ENCODE measurements at places on chromosomes 12 and 14.

DNA sequence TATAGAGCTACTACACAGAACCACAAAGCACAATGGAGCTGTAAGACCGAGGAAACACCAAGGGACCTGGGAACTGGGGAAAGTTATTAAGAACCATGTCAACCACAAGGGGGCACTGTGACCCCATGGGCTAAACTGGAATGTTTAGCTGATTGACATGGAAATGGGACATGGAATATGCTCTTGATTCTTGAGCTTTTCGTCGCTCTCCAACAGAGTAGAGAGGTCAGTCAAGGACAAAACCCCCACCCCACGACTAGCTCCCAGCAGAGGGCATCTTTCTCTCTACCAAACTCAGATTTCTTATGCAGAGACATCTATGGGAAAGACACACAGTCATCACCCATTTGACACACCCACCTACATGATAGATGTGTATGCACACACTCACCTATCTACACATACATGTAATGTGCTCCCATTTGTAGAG lies 10.1 kb downstream of the NDRG2 start:
- peak; percentile 68 for ATAC-seq

- no peak for ATAC-seq
These were observed 44.9 kb upstream of the CERS5 start for GRCh38 chr12:50212071-50212467.

- no peak for ATAC-seq
These were observed 14.4 kb upstream of the POLR3B start for GRCh38 chr12:106343214-106343528.

DNA sequence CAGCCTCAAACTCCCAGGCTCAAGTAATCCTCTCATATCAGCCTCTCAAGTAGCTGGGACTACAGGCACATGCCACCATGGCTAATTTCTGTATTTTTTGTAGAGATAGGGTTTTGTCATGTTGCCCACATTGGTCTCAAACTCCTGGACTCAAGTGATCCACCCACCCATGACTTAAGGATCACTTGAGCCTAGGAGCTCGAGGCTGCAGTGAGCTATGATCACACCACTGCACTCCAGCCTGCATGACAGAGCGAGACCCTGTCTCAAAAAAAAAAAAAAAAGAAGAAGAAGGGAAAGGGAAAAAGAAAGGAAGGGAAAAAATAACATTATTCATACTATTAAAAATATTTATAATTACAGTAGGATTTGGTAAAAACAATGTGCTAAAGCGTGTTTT lies 19.2 kb downstream of the EPS8 start:
- no peak for ATAC-seq

- no peak for ATAC-seq
These were observed 14.1 kb downstream of the IL31 start for GRCh38 chr12:122159882-122160281.

DNA sequence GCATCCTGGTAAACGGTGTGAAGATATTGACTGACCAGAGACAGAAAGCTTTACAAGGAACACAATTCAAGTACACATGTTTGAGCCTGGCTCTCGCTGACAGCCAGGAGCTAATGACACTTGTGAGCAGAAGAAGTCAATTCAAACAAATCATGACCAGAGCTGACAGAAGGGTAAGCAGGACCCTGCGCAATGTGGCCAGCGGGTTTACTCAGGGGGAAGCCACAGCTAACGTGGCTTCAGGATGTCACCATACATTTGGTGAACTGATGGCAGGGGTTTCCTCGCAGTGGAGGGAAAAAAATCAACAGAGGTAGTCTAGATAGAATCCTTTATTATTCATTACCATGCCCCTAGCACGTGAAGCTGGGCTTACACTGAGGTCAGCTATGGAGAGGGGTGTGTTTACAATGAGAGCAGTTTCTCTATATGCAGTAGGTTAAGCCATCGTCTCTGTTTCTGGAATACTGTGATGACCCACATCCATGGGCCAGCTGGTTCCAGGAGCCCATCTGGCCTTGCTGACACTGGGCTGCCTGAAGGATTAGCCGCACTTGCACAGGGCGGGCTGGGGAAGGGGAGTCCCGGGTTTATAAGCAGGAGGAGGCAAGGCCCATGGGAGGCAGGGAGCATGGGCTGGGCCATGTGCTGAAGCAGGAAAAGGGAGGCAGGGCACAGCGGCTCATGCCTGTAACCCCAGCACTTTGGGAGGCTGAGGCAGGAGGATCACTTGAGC lies 198.2 kb upstream of the PRMT8 start:
- no peak for ATAC-seq

DNA sequence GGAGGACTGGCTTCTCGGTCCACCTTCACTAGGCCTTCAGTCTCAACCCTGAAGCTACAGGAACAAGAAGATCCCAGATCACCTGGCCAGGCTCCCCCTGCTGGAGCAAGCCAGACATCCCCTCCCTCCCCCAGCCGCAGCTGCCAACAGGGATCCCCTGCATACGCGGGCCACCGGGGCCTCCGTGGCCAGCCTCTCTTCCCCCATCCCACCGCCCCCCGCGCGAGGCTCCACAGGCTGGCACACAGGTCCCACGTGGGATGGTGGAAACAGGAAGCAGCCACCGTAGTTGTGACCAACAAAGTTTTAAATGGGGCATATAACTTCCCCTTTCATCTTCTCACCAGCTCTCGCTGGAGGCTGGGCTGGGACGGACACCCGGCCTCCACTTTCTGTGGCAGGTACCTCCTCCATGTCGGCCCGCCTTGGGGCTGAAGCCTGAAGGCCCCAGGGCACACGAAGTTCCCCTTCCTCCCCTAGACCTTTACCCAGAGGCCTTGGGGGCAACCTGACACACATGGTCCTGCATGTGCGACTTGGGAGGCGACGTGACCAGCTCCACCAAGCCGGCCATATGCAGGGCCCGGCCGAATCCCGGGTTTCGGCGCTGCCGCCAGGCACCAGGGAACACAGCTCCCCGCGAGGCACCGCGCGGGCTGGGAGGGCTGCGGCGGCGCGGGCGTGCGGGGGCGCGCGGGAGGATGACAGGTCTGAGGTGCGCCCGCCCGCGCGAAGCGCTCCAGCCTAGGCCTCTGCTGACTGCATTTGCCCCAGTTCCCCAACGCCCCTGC lies 44.4 kb upstream of the PNMA1 start:
- peak; percentile 71 for ATAC-seq

DNA sequence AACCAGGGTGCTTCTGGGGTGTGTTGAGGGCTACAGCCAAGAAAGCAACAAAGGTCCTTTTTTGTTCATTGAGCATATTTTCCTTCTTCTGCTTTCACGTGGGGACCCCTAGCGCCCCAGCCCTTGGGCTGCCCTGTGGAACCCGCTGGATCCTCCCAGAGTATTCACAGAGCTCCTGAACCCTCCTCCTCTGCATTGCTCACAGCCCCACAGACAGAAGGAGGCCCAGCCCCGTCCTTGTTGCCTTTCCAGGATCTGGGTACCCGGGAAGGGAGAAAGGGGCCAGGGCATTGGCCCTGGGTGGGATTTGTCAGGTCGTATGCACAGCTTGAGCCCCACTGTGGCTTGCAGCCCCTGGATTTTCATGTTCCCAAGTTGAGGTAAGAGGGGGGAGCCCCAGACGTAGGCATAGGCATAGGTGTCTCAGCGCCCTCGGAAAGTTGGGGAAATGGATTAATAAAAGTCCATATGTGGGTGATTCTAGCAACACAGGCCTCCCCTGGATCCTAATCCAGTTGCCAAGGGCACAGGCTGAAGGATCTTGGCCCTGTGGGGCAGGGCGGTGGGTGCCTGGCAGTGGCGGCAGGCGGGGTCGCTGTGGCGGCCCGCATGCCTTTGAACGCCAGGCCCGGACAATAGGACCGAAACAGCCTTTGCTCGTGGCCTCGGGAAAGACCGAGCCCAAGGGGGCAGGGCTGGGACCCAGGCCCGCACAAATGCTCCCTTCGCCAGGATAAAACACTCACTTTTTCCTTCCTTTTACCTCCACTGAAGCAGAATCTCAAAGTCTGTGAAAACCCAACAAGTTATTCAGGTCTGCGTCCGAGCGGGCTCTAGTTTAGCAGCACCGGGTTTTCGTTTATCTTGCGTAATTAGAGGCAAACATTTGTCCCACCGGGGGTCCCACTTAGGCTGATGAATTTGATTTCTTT lies 3.0 kb upstream of the HOXC10 start:
- ATAC-seq = no peak

- no peak for ATAC-seq
These were observed 13.3 kb downstream of the IL22 start for GRCh38 chr12:68240079-68240478.

- ATAC-seq = no peak
These were observed 127.8 kb upstream of the PARP11 start for GRCh38 chr12:4001031-4001430.

- no peak for ATAC-seq
These were observed 100.7 kb downstream of the PPP2R5C start for GRCh38 chr14:101862177-101862576.

GRCh38 chr14:75334549-75335051 lies 56.0 kb downstream of the FOS start:
- peak; percentile 7 for ATAC-seq

- no peak for ATAC-seq
These were observed 13.2 kb upstream of the RXYLT1 start for GRCh38 chr12:63766498-63766897.

DNA sequence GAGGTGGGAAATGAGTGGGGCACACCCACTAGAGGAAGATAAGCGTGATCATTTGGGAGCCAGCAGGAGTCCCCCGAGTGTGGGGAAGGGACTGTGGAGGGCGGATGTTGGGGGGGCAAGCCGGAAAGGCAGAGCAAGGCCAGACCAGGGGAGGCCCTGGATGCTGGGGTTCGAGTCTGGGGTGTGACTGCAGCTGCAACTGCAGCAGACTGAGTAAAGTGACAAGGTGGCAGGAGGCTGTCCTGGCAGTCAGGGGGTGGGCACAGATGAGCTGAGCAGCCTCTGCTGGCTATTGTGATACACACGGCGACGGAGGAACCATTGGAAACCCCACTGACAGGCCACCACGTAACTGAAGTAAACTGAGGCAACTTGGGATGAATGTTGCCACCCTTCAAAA lies 110.2 kb downstream of the LGMN start:
- ATAC-seq = no peak

DNA sequence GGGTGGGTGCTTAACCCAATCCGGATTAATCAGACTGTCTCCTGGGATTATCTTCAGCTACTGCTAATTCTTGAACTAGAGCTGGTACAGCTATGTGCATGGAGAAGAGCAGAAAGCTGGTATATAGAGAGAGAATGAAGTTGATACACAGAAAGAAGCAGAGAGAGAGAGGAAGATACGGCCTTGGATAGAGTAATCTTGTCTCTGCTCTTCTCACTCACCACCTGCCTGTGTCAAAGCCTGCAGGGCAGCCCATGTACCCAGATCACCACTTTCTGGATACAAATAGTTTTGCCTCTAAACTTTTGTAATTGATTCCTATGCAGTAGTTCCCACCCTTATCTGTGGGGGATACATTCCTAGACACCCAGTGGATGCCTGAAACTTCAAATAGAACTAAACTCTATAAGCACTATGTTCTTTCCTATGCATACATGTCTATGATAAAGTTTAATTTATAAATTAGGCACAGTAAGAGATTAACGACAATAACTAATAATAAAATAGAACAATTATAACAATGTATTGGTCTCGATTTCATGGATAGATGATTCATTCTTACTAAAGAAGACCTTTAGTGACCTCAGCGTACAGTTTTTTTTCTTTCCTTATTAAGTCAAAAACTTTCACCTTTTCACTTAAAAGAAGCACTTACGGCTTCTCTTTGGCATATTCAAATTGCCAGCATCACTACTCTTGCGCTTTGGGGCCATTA lies 45.5 kb downstream of the YEATS4 start:
- ATAC-seq = no peak

DNA sequence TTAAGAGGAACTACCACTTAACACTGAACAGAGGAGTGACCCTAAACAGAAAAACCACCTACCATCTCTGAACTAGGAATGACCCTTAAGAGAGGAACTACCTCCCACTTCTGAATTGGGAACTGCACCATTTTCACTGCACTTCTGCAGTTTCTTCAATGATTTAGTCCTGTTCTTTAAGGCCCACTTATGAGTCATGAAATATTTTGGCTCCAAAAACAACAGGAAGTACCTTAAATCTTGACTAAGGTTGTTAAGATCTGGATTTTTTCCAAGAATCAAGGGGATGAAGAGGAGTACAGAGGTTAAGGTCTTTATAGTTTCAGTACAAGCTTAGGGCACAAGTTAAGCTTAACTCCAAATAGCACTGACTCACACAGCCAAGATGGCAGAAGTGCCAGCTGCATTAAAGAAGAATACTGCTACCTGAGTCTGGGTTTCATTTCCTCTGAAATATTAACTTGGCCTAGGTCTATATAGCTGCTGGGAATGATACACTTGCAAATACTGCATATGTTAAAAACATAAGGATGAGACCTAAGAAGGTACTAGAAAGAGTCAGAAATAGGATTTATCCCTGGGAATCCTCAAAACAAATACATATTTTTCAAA lies 4.2 kb downstream of the NPC2 start:
- no peak for ATAC-seq

DNA sequence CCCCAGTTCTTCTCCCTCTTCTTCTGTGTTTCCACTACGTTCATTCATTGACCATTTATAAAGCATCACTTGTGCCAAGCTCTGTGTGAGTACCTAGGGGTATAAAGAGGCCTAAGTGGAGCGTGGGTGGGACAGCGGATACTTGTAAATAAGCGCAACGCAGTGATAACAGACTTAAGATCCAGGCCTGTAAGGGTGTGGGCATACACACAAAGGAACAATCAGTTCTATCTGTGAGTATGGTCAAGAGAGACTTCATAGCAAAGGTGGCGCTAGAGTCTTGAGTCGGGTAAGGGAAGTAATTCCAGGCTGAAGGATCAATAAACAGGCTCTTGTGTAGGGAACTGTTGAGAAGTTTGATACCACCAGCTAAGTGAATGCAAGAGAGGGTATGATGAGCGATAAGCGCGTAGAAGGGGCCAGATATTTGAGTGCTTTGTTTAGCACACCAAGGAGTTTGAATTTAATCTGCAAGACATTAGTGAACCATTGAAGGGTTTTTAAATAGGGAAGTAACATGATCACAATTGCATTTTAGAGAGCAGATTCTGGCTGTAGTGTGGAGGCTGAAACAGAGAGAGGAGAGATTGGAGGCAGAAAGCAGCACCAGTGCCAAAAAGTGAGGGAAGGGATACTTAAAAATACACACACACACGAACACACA lies 1.0 kb upstream of the GXYLT1 start:
- no peak for ATAC-seq

DNA sequence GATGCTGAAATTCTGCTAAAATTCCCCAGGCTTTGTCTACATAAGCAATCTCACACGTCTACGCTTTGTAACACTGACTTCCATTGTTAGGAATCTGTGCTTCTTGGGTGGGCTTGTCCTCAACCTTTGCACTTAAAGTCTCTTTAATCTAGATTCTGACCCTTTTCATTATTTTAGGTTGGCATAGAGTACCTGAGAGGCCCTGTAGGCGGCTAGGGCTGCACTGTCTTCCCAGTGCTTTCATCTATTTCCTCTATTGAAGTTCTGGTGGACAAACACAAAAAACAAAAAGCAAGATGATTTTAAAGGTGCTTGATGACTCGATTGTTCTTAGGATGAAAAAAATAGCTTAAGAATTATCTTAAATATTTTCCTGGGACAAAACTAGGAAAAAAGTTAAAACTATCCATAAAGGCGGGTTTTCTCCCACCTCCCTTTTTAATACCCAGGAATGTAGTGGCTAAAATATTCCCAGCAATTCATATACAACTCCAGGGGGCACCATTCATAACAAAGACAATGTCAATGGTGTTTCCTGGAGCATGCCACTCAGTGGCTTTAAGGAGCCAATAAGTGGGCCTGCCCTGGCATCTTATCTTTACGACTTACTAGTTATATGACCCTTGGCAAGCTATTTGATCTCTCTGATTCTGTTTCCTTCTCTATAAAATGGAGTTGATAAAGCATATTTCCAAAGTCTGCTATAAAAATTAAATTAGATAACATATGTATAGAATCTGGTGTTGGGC lies 197.5 kb downstream of the STXBP6 start:
- no peak for ATAC-seq

GRCh38 chr12:46701356-46701755 lies 124.4 kb downstream of the SLC38A4 start:
- ATAC-seq = no peak
